ENCODE measurements at places on chromosomes 4 and X.

DNA sequence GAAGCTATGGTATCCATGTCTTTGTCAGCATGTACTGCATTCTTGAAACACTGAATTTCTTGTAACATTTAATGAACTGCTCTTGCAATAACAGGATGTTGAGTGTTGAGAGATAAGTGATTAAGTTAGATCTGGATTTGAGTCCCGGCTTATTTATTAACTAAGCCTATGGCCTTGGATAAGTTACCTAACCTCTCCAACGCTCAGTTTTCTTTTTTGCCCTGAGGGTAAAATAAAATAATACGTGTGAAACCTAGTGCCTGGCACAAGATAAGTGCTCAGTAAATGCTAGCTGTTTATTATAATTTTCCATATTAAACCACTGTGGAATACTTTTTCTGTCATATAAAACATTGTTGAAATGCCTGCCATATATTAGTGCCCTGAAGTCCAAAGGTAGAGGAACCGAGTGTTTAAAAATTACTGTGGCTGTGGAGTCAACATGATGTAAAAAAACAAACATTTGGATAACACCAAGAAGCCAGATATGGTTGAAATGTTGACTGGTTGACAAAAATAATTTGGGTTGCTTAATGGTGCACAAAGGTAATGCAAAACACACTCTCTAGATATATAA is 58.6 kb upstream of the ALB start:
- no peak for DNase-seq

- no peak for DNase-seq
Measured at GRCh38 chr4:12644261-12644660, 839.9 kb downstream of the RAB28 start.

DNA sequence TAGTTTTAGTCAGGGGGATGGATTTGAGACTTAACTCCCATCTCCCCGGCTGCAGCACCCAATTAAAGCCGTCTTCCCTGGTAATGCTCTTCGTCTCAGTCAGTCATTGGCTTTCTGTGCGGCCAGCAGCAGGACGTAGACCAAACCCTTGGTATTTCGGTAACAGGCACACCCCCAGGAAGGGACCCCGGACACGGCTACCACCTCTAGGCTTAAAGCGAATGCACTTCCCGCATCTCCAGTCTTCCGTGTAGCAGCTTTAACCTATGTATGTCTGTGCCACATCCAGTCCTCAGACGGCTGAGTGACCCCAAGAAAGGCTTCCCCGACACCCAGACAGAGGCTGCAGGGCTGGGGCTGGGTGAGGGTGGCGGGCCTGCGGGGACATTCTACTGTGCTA is 1.5 kb upstream of the CTAG2 start:
- DNase-seq = no peak

- peak; percentile 28 for DNase-seq
Measured at GRCh38 chr4:139973015-139973414, 181.0 kb downstream of the MAML3 start.

DNA sequence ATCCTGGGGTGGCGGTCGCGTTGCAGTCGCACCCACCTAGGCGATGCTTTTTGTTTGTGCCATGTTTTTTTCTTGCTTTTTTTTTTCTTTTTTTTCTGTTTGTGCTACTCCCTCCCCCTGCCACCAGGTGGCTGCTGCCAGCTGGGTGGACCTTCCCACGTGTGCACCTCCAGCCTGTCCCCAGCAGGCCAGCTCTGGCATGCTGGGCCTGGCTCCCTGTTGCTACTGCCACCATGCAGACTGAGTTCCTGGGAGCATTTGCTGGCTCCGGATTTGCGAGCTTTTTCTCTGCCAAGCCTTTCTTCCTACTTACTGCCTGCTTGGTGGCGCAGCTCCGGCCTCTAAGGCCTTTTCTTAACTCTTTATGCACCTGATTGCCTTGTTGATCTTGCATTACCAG is 161.2 kb upstream of the WDFY3 start:
- DNase-seq = peak; percentile 46

DNA sequence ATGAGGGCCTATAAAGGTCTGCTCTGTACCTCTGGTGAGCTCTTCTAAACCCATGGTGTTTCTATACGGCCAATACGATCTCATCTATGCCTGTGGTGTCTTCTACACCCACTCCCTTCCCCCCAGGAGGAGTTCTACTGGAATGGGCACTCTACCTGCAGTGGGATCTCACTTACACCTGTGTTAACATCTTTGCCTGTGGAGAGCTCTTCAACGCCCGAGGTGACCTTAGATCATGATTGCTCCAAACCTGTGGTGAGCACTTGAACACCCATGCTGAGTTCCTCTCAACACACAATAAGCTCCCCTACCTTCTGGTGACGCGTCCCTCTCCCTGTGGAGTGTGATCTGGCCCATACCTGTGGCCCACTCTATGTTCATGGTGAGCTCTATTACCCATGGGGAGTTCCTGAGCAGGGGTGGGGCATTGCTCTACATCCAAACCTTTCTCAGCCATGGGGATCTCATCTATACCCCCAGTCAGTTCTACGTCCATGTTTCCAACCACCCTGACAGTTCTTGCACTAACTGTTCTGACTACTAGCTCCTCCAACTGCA is 48.6 kb downstream of the BCOR start:
- no peak for DNase-seq

- no peak for DNase-seq
Measured at GRCh38 chrX:136671006-136671610, 23.1 kb downstream of the CD40LG start.

DNA sequence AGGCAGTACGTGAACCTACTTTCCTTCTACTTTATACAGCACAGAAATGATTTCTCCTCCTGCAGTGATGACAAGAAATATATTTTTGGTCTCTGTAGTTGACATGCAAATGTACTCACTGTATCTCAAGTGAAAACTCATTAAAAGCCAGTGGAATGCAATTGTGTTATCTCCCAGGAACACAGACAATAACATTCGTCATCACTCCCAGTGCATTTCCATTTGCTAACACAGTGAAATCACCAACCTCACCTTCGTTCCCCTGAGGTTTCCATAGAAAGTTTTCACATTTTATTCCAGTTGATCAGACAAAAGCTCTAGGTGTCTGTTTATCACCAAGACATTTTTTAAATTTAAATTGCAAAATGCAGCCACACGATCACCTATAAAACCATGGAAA is 2.5 kb upstream of the SPANXD start:
- no peak for DNase-seq

All from ELR (cell line).